ENCODE measurements at places on chromosomes 2 and 18.

DNA sequence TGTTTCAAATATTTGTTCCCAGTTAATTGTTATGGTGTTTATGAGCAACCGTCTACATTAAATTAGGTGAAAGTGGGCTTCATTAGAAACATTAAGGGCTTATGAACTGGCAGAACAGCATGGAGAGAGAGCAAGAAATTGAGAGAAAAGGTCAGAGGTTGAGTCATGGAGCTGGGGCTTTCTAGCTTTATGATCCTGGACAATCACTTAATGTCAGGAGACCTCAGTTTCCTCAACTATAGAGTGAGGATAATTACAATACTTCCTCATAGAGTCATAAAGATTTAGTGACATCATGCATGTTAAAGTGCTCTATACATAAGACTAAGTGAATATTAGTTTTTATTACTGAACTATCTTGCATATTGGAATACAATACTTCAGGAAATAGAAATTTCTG, 83.9 kb downstream of the PLCL1 start:
- no peak for DNase-seq

- DNase-seq = no peak
Observed at GRCh38 chr2:239436076-239436475, 35.3 kb upstream of the HDAC4 start.

DNA sequence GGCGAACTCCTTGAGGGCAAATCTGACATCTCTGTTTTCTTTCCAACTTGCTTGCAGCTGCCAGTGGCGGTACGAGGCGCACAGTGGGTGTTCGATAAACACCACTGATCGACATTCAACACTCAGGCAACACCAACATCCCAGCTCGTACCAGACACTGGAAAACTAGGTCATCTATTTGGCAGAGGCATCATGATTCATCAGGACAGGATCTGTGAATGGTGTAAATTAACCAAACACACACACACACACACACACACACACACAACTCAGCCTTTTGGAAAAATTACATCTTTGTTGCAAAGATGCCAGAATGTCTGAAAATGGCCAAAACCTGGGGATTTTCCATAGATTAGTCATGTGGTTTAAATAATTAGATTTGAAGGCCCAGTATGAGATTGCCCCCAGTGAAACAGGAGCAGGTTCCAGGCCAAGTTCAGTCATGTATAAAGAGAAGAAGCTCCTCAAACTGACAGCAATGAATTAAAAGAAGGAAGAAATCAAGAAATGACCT, 150.5 kb upstream of the NCKAP5 start:
- no peak for DNase-seq

- DNase-seq = no peak
Observed at GRCh38 chr2:60268661-60269060, 284.8 kb downstream of the BCL11A start.

- DNase-seq = no peak
Observed at GRCh38 chr2:69624131-69624530, 19.4 kb downstream of the AAK1 start.

DNA sequence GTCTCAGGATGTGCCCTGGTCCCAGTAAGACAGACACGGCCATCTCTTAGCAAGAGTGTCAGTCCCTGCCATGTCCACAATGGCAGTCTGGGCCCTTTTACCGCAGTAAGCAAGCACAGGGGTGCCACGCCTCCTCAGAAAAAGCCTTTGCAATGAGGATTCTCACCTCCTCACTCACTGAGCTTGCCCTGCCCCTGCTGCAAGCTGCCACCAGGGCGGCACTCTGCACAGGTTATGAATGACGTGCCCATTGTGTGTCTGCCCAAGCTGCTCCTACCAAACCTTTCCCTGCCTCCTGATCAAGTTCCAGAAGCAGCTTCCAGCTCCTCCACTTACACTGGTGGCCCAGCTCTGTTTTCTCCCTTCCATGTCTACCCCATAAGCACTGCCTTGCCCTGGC, 23.3 kb downstream of the ERCC3 start:
- no peak for DNase-seq

DNA sequence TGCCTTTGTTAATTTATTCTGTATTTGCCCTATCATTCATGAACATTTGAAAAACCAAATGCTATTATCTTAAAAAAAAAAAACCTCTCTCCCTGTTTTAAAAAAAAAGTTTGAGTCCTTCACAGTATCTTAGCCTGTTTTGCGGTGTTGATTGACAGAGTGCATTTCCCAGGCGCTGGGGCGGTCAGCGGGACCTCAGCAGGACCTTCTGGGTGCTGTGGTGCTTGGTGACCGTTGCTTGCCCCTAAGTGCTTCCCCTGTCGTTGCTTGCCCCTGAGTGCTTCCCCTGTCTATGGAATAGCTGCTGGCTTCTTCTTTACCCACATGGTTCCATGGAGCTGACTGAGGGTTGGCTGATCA, 12.1 kb downstream of the ATP6V1C2 start:
- DNase-seq = no peak

- DNase-seq = peak; percentile 39
Observed at GRCh38 chr2:225400060-225400511, 576 bp downstream of the NYAP2 start.

- DNase-seq = no peak
Observed at GRCh38 chr2:36446294-36446693, 90.7 kb downstream of the CRIM1 start.
